Activated naive CD8-positive, alpha-beta T cell treated with anti-CD3 and anti-CD28 coated beads, Interleukin-2, amount 50 U/mL, for 16 hours (primary cell): ENCODE measurements at places on chromosomes 1 and 21.

GRCh38 chr1:97385536-97386277, 535.1 kb downstream of the DPYD start:
- no peak for DNase-seq

DNA sequence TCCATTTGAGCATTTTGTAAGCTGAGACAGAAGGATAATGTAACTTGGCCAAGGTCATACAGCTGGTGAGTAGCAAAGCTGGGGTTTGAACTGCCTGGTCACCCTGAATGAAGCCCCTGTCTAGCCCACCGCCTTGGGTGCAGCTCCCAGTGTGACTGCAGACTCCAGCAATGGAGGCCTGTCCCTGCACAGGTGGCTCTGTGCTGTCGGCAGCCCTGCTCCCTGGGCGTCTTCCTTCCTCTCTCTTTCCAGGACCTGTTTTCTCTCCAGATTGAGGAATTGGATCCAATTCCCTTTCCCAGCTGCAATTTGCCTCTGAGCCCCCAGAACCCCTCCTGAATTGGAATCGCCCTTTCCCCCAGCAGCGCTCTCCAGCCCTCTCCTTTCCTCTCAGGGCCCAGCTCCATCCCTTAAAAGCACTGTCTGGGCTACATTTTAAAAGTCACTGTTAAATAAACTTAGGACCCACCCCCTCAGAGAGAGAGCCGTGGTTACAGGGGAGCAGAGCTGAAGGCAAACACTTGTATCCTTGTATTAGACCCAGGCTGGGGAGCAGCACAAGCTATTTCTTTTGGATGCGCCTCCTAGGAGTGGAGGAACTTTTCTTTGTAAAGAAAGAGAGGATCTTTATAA, 161.4 kb upstream of the LMO4 start:
- DNase-seq: no peak

GRCh38 chr1:195768377-195768776, 839.9 kb downstream of the KCNT2 start:
- no peak for DNase-seq

DNA sequence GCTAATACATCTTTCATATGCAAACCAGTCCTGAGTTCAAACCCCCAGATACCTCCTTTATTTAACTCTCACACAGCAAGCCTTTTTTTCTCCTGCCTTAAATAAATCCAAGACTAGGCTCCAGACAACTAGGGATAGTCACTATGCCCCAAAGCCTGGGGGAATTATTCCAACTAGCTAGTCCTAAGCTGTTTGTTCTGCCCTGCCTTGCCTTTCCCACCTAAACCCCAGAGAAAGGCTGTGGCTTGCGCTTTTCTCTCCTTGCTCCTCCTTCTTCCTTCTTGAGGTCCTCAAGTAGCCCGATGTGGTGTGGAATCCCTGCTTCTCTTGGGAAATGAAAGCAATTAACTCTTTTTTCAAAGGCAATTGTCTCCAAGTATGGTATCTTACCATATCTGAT, 31.8 kb downstream of the C1orf87 start:
- no peak for DNase-seq

GRCh38 chr1:65238010-65238409, 71.3 kb upstream of the DNAJC6 start:
- DNase-seq: no peak

DNA sequence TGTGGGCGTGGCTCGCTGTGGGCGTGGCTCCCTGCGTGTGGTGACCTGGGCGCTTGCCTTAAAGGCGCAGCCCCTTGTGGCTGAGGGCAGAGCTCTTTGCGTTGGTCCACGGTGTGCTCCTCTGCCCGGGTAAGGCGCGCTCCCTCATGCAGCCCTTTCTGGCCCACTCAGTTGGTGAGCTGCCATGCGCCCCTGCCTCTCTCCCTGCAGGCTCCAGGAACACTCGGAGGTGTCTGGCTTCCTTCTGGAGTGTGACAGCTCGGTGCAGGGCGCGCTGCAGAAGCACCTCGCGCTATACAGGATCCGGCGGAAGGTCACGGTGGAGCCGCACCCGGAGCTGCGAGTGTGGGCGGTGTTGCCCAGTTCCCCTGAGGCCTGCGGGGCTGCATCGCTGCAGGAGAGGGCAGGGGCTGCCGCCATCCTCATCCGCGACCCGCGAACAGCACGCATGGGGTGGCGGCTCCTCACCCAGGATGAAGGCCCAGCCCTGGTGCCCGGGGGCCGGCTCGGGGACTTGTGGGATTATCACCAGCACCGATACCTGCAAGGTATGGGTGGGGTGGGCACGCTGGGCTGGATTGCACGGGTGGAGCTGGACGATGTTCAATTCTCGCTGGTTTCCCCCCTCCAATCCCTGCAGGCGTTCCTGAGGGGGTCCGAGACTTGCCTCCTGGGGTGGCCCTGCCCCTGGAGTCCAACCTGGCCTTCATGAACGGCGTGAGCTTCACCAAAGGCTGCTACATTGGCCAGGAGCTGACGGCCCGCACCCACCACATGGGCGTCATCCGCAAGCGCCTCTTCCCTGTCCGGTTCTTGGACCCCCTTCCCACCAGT, 9.1 kb downstream of the IBA57 start:
- DNase-seq: no peak

DNA sequence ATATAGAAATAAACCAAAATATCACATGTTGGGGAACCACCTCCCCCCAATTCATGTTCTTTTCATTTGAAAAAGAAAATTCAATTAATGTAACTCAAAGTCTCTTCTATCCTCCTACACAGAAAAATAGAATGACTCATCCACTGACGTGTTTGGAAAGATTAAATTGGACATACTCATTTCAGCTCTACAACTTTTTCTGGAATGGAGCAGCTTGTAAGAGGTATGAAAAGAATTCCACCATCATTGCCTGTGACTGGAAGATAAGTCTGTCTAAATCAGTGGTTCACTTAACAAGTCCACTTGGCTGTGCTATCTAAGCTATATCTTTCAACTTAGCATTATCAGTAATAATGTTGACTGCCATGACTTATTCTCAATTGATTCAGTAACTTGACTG, 702.3 kb downstream of the BRINP3 start:
- DNase-seq: no peak
